Effector memory CD8-positive, alpha-beta T cell (primary cell): ENCODE measurements at places on chromosomes 16 and 17.

DNA sequence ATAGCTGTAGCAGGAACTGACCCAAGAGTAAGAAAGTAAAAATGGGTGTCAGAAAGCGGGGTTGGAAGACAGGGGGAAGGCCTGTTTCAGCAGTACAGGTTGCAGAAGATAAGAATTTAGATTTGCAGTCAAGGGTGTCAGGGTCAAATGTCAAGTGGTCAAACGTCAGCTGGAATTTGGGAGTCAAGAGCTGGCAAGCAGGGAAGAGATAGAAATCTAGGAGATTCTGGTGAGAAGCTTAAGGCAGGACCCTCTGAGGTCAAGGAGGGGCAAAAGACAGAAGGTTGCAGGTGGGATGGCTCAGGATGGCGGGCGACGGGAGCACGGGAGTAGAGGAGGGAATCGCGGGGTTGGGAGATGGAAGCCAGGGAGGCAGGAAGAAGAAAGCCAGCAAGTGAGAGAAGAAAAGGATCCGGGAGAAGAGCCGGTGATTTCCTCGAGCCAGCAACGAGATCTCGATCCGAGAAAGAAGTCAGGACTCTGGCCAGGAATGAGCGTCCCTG is 335 bp downstream of the SLC25A35 start:
- no peak for DNase-seq

GRCh38 chr16:61681124-61681523 is 355.1 kb downstream of the CDH8 start:
- DNase-seq: no peak

DNA sequence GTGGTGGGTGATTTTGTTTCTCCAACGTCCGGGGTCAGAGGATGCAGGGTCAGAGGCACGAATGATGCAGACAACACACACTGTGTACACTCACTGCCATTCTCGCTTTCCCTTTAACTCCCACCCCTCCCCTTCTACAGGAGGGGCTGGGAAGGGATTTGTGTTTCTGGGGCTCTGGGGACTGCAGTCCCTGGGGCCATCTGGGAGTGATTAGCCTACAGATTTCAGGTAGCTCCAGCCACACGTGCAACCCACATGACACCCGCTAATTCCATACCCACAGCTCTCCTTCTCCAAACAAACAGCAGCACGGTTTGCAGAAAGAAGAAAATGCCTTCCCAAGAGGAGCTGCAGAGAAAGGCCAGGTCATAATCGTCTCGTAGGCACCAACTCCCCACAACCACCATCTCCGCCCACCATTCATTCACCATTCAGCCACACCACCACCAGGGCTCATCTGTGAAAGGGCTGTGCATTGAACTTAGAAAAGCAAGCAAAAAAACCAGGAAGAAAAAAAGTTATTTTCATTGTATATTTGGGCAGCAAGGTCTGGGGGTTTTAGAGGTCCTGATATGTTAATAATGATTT is 9.4 kb upstream of the SOX9 start:
- no peak for DNase-seq

DNA sequence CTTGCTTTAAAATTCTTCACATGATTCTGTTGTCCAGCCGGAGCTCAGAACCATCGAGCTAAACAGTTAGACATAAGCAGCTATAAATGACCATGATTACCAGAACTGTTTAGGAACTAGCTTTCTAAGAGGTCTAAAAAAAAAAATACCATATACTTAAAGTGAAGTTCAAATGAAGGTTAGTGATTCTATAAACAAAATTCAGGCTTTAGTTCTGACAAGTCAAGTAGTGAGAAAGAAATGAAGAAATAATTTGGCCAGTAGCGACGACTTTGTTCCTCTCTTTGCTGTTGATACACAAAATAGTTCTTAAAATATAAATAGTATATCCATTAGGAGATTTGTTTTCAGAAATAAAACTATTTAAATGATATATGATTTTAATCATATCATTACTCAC is 27.7 kb downstream of the ABCA8 start:
- DNase-seq: no peak

DNA sequence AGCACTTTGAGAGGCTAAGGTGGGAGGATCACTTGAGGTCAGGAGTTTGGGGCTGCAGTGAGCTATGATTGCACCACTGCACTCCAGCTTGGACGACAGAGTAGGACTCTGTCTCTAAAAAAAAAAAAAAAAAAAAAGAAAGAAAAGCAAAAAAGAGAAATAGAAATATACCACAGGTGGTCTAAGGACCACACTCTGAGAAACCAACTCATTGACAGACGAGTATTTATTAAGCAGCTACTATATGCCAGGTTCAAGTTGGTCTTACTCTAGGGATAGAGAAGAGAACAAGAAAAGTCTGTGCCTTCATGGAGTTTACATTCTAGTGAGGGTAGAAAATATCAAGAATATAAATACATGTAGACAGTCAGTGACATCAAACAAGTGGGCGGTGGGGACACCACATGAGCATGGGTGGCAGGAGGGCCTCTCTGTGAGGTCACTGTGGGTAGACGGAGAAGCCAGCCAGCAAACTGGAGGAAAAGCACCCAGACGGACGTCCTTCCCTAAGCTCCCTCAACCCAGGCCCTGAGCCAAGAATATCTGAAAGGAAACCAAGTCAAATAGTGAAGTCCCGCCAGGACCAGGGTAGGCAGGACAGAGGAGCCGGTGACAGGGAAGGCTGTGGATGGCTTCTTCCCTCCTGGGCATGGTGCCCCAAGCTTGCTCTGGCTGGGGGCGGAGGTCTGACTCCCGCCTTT is 4.7 kb downstream of the CDIPT start:
- DNase-seq: no peak

DNA sequence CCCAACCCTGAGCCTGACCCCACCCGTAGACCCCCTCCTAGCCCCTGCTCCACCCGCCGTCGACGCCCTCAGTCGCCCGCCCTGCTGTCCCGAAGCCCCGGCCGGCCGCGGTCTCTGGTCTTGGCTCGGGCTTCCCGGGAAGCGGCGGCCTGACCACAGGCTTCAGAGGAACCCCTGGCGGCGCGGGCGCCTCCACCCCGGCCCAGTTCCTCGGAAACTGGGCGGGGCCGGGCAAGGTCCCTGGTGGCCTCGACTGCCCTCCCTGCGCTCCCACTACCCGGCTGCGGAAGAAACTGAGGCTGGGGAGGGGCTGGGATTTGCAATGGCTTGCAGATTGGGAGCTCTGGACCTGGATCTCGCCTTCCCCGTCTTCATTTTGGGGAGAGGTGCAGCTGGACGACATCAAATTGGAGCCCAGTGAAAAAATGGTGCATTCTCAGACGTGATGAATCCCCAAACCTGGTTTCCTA is 692 bp upstream of the SOCS1 start:
- no peak for DNase-seq
